Activated CD4-positive, alpha-beta memory T cell treated with anti-CD3 and anti-CD28 coated beads for 36 hours (primary cell): ENCODE measurements at places on chromosomes 4 and X.

GRCh38 chr4:159284113-159284512 is 181.2 kb downstream of the RAPGEF2 start:
- no peak for DNase-seq

GRCh38 chrX:6849716-6850414 is 297.6 kb upstream of the STS start:
- no peak for DNase-seq

DNA sequence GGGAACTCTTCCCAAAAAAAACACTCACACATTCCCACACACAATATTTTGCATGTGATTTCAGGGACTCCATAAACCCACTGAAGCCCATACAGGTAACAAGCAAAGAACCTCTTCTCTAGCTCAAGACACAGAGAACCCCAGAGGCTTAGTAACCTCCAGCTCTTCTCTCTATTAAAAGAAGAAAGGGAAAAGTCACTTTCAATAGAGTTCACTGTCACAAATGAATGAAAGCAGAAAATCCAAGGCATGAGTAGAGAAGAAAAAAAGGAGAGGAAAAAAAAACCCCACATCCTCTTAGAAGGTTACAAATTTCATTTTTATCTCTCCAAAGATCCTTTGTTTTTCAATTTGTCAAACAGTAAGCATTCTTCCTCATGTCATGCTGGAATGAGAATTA is 30.7 kb upstream of the DCLK2 start:
- no peak for DNase-seq

- no peak for DNase-seq
Measured at GRCh38 chr4:626201-627091, 1.1 kb downstream of the PDE6B start.

- no peak for DNase-seq
Measured at GRCh38 chrX:42770566-42770965, 7.4 kb downstream of the PPP1R2C start.

- DNase-seq: no peak
Measured at GRCh38 chr4:108425988-108426387, 194.4 kb upstream of the RPL34 start.

GRCh38 chr4:1218634-1219565 is 30.0 kb downstream of the CTBP1 start:
- no peak for DNase-seq

DNA sequence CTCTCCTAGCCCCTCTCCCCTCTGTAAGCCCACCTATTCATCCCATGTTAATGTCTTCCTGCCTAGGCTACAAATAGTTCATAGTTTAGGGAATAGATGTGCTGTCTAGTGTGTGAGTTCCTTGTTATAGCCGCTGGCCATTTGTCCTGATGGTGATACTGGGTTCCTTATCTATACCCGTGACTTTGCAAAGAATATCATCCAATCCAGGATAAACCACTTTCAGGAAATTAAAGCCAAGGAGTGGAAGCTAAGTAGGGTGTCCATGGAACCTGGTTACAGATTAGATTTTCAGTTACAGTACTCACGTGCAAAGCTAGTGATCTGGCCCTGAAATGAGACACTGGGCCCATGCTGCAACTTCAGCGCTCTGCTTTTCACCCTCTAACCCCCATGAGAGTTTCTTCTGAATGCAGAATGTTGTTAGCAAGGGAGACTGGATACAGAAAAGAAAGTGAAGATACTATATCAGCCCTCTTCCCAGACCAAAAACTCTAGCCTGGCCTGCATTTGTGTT is 111.4 kb downstream of the TMEM164 start:
- no peak for DNase-seq

DNA sequence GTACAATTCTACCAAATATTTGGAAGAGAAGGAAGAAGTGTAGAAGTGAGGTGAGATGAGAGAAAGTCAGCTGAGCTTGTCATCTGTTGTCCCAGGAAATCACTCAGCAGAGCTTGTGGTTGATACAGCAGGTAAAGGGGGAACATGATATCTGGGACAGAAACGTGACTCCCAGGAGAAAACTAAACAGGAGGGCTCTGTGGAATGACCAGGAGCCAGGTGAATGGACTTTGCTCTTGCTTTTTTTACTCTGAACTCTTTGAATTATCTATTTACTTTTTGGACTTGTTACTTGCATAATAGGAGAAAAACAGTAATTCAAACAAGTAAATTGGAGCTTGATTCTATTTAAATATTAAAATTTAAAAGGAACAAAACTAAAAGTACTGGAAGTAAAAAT is 555.6 kb upstream of the FRG1 start:
- no peak for DNase-seq

DNA sequence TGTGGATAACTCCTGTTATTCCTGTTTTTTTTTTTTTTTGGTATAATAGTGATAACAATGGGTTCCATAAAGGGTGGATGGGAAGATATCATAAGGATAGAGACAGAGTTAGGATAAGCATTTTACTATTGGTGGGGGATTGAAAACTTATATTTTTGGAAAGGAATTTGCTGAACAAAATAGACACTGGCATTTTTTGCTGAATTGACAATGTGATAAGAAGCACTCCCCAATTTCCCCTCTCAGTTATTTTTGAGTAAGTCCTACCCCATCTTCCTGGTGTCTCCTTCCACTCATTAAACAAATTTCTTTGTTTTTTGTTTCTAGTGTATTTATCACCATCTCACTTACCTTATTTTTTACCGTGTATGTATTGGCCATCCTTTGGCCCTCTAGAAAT is 55.8 kb downstream of the AMELX start:
- no peak for DNase-seq

DNA sequence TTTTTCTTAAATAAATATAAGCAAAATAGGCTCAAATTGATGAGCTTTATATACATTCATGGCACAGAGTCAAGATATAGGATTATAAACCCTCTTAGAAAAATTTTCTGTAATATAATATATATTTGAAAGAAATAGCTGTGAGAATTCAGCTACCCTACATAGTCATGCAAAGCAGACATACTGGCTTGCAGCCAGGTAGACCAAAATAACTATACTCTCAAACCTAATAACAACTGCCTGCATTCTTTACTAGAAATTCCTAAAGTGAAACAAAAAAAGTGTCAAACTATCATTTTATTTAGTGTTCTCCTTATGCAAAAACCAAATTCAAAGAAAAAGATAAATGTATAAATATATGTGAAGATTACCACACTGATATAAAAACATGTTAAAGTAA is 1390.2 kb downstream of the C4orf33 start:
- DNase-seq: no peak

DNA sequence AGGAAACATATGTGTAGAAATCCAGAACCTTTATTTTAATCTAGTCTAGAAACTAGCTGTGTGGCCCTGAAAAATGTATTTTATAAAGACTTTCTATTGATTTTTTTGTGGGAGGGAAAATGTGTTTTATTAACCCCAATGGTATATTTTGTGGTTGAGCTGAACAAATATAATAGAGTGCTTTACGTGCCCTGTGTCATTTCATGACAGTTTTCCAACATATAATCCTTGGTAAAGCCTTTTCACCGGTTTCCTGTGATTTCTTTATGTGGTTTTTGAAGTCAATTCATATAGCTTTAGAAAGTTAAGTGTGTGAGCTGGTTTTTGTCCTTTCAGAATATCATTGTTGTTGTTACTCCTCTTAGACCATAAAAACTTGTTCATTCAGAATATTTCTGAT is 375.7 kb downstream of the ADGRL3 start:
- no peak for DNase-seq

GRCh38 chr4:121898150-121898549 is 27.9 kb upstream of the BBS7 start:
- peak; percentile 33 for DNase-seq
